ENCODE measurements at places on chromosomes 12 and 14.

DNA sequence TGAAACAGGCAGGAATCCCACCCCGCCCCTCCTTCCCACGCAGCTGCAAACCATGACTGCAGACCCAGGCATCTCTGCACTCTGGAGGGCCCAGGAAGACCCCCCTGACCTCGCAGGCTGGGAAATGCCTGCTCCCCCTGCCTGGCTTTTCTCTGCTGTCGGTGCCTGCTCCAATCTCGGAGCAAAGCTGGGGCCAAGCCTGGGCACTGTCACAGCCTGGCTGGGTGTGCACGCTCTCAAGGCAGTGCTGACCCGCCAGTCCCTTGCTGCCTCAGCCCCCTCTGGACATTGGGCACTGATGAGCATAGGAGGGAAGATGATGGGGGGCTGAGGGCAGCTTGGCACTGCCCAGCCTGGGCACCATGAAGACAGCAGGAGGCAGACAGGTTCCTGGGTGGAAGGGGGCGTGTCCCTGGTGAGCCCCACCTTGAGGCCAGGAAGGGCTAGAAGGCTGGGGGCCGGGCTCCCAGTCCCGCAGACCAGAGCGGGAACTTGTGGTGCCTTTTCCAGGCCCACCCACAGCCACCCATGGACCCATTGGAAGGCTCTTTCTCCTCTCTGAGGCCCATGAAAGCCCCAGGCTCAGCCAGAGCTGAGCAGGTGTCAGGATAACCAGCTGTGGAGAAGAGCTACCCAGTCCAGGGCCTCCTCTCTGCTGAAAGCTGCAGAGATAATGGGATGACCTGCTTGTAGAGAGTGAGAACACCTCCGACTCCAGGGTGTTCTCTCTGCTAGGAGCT lies 10.7 kb upstream of the ZNF605 start:
- no peak for DNase-seq

- DNase-seq = no peak
These were observed 106.9 kb downstream of the ANO6 start for GRCh38 chr12:45322810-45323209.

DNA sequence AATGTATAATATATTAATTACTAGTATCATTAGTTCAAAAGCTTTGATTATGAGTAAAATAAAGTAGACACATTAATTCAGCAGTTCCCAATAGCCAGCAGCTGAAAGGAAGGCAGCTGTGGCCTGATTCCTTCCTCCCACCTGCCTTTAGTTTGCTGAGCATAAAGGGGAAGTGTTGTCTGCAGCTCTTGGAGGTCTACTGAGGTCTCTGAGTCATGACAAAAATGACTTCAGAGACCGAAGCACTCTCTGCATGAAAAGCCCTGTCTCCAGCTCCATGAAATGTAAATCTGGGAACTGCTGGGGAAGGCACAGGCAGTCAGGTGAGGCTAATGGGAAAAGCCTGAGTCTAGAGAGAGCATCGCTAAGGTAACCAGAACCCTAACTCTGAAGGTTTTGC lies 165.4 kb downstream of the NRXN3 start:
- no peak for DNase-seq

- peak; percentile 48 for DNase-seq
These were observed 115.8 kb downstream of the DAD1 start for GRCh38 chr14:22472935-22473854.

DNA sequence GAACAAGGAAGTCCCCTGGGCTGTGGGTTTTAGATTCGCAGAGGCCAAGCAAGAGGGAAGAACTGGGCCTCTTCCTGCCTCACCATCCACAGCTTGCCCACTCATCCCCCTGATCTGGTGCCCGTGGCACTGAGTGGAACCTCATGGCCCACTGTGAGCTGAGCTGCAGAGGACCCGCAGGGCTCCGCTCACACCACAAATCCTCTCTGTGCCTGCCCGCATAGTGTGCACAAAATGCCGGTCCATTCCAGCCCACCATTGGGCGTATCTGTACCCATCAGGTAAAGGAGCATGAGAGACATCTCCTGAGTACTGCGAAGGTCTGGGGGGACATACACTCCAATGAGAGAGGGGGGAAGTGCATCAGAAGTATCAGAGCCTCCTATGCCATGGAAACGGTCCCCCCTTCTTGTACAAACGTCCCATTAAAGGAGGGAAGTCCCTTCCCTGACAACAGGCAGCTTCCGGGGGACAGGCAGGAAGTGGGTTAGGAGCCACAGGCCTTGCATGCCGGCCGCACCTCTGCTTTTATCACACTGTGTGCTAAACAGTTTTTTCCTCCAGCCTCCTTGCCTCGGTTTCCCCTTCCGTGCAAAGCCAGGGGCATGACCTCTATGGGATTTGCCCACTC lies 309.4 kb upstream of the DIO3 start:
- DNase-seq = no peak

- no peak for DNase-seq
These were observed 810 bp downstream of the MARCHF9 start for GRCh38 chr12:57755454-57756372.

DNA sequence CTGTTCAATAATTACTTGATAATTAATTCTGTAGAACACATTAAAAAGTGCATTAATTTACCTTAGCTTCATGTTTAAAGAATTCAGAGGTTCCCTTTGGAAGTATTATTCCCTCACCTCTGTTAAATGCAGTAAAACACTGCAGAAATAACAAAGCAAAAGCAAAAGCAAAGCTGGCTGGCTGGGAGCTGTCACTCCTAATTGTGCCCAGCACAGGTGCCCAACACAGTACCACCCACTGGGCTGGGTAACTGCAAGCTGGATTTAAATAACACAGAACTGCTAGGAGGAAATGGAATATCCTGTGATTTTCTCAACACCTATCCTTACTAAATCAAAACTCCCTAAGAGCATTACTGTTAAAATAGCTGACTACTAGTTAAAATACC lies 72.6 kb downstream of the SLC2A13 start:
- no peak for DNase-seq

DNA sequence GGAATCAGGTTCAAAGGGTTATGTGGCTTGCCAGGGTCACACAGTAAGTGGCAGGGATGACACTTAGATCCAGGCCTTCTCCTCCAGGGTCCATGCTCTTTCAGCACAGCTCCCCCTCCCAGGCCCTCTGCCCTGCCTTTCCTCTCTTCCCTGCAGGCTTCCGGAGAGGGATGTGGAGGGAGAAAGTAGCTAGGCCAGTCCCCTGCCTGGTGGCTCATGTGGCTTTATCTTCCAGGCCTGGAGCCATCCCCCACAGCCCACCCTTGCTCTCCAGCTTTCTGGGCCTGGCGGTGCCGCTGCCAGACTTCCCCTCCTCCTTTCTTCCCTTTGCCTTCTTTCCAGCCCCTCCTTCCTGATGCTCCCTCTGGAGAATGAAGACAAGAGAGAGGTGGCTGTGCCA lies 1.7 kb downstream of the PSMB11 start:
- no peak for DNase-seq

DNA sequence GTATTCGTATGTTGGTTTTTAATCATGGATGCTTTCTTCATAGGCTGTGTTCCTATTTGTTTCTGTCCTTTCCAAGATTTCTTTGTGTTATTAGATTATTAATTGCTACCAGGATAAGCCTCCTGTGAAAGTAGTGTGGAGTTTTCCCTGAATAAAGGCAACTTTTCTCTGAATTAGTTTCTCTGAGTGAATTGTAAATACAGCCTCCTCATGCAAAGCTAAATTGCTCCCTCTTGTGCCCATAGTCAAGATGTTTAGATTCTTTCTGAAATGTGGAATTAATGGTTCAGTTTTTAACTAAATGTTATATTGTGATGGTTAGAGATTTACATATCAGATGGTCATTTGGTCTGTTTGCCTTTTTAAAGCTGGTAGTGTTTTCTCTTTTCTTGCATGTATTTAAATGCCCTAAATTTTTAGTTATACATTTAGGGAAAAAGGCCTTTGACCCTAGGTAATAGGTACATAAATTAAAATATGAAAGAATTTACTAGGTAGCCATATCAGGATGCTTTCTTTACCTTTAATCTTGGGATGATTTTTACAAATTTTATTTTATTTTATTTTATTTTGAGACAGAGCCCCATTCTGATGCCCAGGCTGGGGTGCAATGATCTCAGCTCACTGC lies 8.9 kb downstream of the APAF1 start:
- peak; percentile 72 for DNase-seq

- DNase-seq = no peak
These were observed 6.3 kb downstream of the PPP2R5C start for GRCh38 chr14:101767618-101768362.

DNA sequence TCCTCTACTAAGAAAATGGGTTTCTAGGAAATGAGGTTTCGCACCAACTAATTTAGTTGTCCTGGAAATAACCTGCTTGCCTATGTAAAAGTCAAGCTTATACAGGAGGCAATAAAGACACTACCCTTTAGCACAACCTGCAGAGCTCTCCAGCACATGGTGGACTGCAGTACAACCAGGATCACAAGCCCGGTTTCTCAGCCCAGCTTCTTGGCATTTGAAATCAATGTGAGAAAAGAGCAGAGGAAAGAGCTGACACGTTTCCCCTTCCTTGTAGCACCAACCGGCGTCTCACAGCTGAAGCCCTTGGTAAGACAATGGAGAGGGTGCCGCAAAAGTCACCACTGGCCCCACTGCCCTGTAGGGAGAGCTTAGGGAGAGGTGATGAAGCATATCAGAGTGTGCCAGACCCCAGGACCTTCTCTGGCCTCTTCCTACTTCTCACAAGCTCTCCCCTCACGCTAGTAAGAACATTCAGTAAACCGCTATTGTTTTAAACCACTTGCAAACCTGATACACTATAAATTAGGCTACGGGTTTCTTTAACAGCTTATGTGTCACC lies 8.6 kb downstream of the SPTLC2 start:
- DNase-seq = peak; percentile 4

DNA sequence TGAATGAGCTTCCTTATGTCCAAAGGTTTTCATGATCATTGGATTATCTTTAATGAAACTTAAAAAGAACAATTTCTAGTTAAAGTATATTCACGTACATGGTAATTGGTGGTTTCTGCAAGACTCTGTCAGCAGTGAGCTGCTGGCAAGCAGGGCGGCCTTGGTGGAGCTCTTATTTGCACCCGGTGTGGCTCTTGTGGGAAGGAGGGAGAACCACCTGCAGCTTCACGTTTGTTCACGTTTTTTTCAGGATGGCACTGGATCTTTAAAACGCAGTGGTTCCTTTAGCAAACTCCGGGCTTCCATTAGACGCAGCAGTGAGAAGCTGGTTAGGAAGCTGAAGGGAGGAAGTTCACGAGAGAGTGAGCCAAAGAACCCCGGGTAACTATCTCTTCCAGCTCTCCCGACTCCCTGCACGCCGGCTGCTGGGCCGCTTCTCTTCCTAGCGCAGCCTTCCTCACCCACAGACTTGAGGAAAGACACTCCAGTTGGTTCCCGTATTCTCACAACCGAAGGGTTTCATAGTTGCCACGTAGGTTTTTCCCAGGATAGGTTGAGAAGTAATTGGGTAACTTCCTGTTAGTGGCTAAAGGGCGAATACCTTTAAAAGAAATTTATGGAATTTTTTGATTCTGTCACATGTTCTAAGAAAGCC lies 28.3 kb downstream of the XRCC3 start:
- DNase-seq = no peak

DNA sequence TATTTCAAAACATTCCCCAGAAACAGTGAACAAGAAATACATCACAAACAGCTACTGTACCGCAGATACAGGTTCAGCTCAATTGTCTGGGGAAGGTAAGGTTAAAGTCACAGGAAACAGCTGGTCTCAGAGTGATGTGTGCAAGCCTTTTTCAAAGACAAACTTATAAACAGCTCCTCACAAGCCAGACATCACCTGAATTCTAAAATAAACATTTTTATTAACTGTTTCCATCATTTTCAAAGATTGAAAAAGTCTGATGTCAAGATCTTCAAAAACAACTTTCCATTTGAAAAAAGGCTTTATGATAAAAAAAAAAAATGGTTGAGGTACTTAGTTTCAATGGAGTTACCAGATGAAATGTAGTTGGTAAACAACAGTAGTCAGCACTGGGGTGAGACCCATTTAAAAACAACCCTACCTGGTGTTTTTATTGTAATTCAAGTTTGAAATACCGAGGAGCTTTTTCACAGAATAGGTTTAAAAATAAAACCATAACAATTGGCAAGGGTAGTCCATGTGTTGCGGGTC lies 4.0 kb downstream of the BTG1 start:
- no peak for DNase-seq

DNA sequence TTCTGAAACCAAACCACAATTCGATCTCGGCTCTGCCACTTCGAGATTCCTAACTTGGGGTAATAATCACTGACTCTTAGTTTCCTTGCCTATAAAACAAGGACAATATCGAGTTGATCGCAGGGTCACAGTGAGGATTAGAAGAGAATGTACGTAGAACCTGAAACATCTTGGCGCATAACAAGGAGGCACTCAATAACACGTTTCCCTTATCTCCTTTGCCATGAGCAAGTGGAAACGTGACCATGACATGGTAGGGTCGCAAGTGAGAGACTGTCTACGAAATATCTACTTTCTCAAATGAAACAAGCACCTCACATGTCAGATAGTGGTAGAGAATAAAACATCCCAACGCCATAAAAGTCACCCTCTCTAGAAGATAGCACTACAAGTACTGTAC lies 2.3 kb downstream of the DICER1 start:
- DNase-seq = no peak

DNA sequence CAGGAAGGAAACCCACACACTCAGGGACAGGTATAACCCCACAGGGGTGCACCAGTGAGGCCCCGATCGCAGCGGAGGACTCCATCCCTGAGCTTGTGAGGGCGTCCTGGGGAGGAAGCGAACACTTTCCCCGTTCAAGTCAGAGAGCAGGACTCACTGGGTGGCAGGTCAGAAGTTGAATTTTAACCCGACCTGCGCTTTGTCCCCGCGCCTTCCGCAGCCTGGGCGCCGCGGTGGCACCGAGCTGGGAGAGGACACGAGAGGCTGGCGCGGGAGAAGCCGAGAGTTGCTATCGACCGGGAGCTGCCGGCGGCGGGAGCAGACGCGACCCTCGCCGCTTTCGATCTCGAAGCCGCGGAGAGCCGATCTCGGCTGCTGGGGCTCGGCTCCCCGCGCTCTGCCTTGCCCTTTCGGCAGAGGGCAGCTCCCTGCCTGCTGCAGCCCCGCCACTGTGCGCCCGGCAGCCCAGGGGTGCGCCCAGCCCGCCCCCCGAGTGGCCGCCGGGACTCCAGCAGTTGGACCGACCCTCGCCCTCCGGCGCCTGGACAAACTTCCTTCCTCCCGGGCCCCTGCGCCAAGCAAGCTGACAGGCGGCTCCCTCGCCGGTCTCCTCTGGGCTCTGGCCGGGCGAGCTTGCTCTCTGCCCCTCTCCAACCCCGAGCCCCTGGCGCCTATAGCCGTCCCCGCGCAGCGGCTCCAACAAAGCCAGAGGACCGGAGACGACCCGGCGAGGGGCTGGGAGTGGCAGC lies 918 bp downstream of the LIN7A start:
- peak; percentile 35 for DNase-seq

- no peak for DNase-seq
These were observed 828.8 kb downstream of the C12orf50 start for GRCh38 chr12:87200289-87200979.

DNA sequence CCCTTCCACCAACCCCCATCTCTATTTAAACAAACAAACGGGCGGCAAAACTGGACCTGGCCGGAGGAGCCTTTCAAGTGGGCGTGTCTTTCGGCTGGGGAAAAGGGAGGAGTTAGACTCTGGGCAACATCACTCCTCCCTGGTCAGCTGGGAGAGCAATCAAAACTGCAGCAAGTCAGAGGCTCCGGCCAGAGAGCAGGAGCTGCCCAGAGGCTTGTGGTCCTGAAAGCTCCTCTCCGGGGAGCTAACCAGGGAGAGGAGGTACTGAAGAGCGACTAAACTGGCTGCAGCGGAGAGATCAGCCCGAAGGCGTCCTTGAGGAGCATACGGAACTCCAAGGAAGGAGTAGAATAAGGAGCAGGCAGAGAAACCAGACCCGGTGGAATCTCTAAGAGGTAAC lies at the start of gene NEUROD4:
Gene NEUROD4, plus strand, starts transcription at position 191 of the 400 bp plus-strand sequence. CDS start 6,466 bp downstream, outside the sequence.
- no peak for DNase-seq

- DNase-seq = no peak
These were observed 237.6 kb upstream of the AMIGO2 start for GRCh38 chr12:47317175-47317915.

- no peak for DNase-seq
These were observed 5.8 kb upstream of the LRP10 start for GRCh38 chr14:22865424-22866405.
